ENCODE measurements at places on chromosomes 3 and 15.

GRCh38 chr3:14843321-14843720 lies 24.6 kb downstream of the FGD5 start:
- DNase-seq: no peak

DNA sequence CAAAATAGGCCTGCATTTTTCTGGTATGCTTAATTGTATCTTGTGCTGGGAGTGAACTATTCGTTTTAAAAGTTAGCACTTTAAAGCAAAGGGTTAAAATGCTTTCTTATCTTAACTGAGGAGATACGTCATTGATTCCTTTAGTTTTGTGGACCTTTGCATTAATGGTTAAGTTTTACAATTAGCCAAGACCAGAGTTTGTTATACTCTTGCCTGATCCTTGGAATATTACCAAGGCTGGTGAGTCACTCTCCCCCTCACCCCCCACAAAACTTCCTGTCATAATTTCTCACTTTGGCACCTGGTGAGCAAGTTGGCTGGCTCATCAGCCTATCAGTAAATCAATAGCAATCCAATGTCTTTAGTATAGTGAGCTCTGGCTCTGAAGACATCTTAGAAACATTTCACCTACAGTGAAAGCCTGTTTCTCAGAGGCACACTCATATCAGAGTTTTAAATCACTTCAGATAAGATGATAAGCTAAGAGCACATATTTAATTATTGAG lies 26.7 kb downstream of the SLC2A2 start:
- no peak for DNase-seq

GRCh38 chr3:9976721-9977709 lies 9.6 kb downstream of the EMC3 start:
- peak; percentile 13 for DNase-seq

- DNase-seq: no peak
Measured at GRCh38 chr3:117114517-117115265, 405.1 kb downstream of the TUSC7 start.

GRCh38 chr3:19947549-19948225 lies 790 bp downstream of the RAB5A start:
- DNase-seq: peak; percentile 43

DNA sequence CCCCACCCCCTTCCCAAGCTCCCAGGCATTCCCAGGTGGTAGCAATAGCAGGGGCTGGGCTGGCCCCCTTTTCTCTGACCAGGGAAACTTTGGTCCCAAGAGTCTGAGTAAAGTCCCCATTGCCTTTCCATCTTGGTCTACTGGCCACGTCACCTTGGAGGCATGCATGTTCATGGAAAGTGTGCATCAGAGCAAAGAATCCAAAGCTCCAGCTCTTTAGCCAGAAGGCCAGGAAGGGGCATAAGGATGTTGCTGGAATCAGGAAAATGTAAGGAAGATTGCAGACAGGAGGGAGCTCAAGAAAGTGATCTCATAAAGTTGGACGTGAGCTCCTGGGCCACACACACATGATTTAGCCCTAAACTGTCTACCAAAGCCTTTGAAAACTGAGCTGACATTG lies 63.6 kb downstream of the KBTBD12 start:
- DNase-seq: no peak

DNA sequence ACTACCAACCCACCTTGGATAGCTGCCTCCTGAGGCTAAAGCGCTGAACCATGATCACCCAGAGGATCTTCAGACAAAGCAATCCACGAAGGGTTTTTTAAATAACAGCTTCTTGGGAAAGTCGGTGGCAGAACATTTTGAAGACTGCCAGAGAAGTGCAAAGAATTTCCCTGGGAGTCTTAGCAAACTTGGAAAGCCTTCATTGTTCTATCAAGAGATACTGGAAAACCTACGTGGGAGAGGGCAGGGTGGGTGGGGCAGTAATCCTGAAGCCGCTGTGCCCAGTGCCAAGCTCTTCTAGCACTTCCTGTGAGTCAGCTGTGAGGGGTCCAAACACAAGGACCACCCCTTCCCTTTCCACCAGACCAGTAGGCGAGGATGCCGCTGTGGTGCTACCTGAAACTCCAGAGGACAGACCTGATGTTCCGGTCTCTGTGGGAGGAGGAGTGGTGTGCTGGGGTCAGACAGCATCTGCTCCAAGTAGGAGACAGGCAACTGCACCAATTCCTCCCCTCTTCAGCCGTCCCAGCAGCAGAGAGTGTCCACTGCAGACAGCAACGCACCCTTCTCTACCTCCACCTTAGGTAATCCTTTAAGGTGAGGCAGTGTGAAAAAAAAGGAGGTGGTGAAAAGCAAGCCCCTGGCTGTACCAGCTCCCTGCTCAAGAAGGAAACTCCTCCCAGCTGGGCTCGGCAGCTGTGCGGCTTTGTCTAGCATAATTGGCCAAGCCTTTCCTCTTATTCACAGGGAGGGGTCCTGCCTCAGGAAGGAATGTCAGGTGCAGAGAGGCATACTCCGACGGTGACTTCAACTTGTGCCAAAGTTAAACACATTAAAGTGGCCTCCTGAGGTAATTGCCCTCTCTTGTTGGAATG lies 99.0 kb downstream of the TMCC1 start:
- DNase-seq: no peak

DNA sequence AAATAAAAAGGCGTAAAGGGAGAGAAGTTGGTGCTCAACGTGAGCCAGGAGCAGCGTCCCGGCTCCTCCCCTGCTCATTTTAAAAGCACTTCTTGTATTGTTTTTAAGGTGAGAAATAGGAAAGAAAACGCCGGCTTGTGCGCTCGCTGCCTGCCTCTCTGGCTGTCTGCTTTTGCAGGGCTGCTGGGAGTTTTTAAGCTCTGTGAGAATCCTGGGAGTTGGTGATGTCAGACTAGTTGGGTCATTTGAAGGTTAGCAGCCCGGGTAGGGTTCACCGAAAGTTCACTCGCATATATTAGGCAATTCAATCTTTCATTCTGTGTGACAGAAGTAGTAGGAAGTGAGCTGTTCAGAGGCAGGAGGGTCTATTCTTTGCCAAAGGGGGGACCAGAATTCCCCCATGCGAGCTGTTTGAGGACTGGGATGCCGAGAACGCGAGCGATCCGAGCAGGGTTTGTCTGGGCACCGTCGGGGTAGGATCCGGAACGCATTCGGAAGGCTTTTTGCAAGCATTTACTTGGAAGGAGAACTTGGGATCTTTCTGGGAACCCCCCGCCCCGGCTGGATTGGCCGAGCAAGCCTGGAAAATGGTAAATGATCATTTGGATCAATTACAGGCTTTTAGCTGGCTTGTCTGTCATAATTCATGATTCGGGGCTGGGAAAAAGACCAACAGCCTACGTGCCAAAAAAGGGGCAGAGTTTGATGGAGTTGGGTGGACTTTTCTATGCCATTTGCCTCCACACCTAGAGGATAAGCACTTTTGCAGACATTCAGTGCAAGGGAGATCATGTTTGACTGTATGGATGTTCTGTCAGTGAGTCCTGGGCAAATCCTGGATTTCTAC lies at the start of gene RARB:
Gene RARB (plus strand): TSS at position 322 of the 847 bp plus-strand sequence. CDS start 469 bp downstream, at position 791.
- DNase-seq: no peak

DNA sequence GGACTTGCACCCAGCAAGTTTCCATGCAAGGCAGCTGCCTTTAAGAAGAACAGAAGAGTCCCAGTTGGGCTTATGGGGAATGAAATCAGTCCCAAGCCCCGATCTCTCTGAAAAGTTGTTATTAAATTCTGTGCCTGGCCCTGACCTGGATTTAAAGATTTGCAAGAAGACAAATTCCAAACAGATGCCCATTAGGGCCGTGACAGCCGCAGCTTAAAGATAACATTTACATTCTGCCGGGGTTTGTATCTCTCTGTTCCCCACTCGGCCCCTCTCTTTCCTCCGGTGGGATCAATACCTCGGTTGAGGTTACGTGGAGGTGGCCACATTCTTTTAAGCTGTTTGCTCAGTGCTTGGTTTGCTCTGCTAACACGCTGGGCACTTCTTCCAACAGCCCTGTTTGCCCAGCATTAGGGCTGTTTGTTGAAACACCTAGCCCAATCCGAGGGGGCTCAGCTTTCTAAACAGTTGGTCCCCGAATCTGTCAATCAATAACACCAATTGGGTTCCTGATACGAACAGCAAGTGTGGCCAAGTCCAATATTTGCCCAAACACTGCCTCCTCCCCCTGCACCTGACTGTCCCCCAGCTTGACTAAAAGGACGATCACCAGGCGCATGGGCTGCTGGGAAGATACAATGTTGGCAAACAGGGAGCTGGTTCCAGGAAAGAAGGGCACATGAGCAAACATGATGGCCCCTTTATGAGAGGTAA lies 108.6 kb downstream of the RPLP1 start:
- DNase-seq: no peak

GRCh38 chr15:63466378-63467192 lies 37.8 kb upstream of the USP3 start:
- peak; percentile 56 for DNase-seq

GRCh38 chr15:68032672-68033071 lies 21.4 kb upstream of the PIAS1 start:
- peak; percentile 64 for DNase-seq

- no peak for DNase-seq
Measured at GRCh38 chr15:98241032-98241554, 280.6 kb downstream of the ARRDC4 start.

Measured in stimulated activated naive B cell treated with anti-CD40 and anti-IgM and Interleukin-4, amounts not matched to agents 10 μg/mL and 1 μg/mL and 100 μg/mL, for 72 hours (primary cell).